Central memory CD4-positive, alpha-beta T cell (primary cell): ENCODE measurements at places on chromosomes 1 and 21.
A peak's percentile ranks its signal among the peaks of the same experiment; 100 is the strongest.

GRCh38 chr21:45129189-45129923 is 55.0 kb downstream of the ADARB1 start:
- DNase-seq: no peak

DNA sequence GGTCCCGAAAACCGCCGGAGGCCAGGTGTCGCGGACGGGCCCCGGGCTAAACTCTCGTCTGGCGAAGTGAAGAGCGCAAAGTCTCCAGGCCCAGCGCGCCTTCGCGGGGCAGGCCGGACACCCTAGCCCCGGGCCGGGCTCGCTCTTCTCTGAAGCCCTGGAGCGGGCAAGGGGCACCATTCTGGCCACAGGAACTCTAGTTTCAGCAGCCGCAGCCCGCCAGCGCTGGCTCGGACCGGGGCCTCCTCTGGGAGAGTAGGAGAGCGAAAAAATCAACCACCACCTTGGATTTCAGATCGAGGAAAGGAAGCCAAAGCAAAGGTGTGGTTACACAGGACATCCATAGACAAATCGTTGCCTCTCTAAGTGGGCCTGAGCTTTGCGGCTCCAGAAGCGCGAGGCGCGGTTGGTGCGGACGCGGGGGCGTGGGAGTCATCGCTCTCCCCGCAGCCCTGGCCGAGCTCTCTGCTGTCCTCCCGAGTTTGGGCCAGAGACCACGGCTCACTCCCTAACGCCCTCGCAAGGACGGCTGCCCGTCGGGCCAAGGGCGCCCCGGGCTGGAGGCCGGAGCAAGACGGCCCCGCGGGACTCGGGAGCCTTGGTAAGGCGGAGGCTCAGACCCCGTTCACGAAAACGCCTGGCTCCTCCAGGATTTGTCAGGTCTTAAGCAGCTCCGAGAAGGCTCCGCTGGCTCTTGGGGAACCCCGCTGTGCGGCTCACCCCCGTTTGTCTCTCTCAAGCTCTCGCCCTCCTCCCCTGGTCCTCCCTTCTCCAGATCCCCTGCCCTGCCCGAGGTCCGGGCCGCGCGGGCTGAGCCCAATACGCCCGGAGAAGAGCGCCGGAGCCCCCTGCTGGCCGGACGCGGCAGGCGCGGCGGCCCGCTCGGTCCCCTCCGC is 132.9 kb upstream of the DPYD start:
- DNase-seq: peak; percentile 47

- DNase-seq: no peak
These were observed 53.6 kb upstream of the FMOD start for GRCh38 chr1:203404546-203404945.

DNA sequence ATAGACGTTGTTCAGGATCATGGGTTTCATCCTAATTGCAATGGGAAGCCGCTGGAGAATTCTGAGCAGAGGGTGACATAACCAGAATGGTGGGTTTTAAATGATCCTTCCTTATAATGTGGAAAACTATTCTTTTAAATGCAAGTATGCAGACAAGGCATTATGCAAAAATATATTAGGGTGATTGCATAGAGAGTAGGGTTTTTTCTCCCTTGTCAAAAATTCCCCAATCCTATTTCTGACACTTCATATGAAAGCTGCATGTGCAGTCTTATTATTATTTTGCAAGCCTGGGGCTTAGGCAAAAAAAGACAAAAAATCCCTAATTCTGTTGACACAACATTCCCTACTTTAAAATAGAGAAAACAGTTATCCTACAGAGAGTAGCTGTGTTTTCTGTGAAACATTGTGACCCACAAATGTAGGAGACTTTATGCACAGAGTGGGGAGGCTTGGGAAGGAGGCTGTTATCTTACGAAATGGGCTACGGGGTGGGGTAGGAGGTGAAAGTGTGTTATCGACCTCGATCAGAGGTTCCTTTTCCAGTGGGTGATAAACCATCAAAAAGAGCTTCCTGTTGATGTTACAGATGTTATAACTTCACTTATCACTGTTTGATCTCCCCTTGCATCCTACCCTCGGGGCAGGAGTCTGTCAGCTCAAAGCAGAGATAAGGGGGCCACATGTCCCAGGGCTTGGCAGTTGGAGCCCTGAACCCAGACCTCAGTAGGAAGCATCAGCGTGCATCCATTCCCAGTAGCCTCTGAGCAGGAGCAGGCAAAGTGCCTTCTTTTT is 27.2 kb downstream of the RHEX start:
- DNase-seq: no peak

GRCh38 chr1:61875198-61875597 is 132.9 kb downstream of the PATJ start:
- no peak for DNase-seq

DNA sequence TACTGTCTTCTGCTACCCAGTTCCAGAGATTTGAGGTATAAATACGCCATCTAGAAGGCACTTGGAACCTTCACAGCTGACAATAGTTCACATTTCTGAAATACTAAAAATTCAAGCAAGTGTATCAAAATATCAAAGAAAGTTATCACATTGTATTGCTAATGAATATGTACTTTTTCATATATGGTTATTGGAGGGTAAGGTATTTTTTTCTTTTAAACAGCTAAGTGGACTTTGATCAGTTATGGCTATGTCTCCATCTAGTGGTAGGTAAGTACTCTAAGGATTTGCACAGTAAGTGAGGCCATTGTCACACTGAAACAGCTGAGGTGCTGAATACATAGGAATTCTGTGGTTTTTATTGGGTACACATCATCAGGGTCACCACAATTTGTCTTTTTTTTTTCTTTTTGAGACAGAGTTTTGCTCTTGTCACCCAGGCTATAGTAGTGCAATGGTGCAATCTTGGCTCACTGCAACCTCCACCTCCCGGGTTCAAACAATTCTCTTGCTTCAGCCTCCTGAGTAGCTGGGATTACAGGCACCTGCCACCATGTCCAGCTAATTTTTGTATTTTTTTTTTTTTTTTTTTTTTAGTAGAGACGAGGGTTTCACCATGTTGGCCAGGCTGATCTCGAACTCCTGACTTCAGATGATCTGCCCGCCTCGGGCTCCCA is 49.1 kb upstream of the CR2 start:
- peak; percentile 49 for DNase-seq

DNA sequence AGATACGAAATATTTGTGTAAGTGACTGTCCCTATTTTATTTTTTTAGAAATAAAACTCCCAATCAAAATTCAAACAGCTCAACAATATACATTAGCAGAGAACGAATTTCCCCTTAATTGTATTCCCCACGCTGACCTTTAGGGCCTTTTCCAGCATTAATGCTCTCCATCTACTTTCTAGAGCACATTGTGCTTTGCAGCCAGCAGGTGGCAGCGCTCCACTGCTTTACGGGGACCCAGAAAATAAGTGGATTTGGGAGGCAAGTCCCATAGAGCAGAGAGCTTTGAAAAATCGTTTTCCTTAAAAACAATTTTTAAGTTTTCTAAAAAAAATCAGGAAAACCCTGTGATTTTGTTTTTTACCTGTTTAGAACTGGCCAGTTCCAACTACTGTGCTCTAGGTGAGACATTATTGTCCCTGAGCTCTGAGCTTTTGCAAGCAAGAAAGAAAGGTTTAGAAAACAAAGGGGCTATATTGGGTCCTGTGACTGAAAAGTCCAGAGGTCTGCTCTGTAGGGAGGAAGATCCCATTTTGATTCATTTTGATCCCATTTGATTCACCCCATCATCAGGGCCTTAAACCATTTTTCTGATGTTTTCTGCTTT is 144.4 kb upstream of the ZNF644 start:
- DNase-seq: no peak
